Activated naive CD4-positive, alpha-beta T cell (primary cell): ENCODE measurements at places on chromosomes 3 and 15.

DNA sequence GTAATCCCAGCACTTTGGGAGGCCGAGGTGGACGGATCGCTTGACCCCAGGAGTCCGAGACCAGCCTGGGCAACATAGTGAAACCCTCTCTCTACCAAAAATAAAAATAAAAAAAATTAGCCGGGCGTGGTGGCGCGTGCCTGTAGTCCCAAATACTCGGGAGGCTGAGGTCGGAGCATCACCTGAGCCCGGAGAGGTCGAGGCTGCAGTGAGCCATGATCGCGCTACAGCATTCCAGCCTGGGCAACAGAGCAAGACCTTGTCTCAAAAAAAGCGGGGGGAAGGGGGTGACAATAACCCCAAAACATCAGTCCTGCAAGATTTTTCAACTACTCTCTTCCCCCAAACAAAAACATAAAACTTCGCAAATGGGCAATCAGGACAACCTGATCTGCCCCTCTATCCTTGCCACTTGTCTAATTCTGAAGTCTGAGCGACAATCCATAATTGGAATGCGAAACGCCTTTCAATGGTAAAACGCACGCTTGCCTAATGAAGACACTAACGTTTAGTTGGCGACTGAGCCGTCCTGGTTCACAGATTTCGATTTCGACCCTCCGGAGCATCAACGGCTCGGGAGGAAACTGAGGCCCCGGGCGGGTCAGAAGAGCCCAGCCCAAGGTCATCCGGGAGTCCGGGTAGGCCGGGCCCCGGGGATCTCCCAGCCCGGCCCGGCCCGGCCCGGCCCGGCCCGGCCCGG, 868 bp downstream of the BTBD1 start:
- no peak for DNase-seq

- DNase-seq = no peak
Measured at GRCh38 chr3:185028121-185028520, 124.7 kb downstream of the C3orf70 start.

DNA sequence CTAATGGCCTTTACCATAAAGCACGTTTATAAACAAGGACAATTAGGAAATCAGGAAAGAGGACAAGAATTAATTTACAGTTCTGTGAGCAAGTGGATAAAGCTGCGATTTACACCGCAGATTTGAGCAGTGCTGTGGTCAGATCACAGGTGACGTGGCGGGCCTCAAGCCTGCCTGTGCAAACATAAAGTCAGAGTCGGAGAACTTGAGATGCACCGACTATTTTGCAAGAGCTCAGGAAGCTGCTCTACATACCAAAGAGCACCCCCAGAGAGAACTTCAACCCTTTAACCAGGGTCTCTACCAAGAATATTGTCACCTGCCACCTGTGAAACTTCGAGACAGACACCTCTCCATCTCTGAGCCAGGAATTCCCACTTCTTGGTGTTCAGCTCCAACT, 35.7 kb downstream of the MECOM start:
- DNase-seq = no peak

DNA sequence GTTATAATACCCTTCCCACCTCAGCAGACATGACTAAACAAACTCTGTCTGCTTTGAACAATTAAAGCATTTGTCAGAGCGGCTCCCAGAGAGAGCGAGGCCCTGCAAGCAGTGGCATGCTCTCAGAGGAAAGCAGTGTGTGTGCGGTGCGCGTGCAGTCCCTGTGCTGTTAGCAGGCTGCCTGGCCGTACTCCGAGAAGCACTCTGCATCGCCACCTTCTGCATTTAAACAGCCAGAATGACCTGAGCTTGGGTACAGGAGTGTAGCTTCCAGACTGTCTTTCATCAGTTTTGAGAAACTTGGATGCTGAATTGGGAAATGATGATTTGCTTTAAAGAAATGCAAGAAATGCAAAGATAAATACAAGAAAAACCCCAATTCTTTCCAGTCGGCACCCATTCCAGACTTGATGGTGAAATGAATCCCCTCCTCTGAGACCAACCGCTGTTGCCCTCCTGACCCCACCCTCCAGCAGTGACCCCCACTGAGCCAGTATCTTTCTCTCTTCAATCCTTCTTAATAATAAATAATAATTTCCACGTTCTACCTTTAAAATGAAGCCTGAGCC, 113.5 kb downstream of the VGLL4 start:
- DNase-seq = no peak

DNA sequence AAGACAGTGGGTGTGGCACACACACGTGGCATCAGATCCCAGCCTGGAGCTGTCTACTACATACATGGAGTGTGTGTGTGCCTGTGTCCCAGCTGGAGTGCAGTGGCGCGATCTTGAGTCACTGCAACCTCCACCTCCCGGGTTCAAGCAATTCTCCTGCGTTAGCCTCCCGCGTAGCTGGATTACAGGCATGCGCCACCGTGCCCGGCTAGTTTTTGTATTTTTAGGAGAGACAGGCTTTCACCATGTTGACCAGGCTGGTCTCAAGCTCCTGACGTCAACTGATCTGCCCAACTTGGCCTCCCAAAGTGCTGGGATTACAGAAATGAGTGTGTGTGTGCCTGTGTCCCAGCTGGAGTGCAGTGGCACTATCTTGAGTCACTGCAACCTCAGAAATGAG, 108.8 kb downstream of the IL12A start:
- no peak for DNase-seq

DNA sequence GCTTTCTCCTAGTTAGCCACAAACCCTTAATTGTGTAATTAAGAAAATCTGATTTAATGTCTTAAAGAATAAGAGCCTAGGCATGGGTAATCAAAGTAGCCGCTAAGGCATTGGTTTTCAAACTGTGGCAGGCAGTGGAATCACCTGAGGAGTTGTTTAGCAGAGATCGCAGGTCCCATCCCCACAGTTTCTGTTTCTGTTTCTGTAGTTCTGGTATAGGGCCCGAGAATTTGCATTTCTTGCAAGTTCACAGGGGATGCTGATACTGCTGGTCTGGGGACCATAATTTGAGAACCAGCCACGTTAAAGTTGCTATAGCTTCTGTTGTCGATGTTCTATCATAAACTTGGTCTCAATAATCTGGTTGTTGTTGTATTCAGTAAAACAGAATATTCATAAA, 204.3 kb downstream of the ALCAM start:
- DNase-seq = no peak

- DNase-seq = no peak
Measured at GRCh38 chr15:50828610-50829206, 63.2 kb upstream of the SPPL2A start.
